ENCODE measurements at places on chromosomes 1 and 21. TPM values are rescaled to one million over a fixed set of nuclear protein-coding genes. Genes with fewer than 3 reads are reported as not detected.

- DNase-seq = peak; percentile 60
These were observed 7.6 kb downstream of the TTF2 start for GRCh38 chr1:117067533-117068370.

DNA sequence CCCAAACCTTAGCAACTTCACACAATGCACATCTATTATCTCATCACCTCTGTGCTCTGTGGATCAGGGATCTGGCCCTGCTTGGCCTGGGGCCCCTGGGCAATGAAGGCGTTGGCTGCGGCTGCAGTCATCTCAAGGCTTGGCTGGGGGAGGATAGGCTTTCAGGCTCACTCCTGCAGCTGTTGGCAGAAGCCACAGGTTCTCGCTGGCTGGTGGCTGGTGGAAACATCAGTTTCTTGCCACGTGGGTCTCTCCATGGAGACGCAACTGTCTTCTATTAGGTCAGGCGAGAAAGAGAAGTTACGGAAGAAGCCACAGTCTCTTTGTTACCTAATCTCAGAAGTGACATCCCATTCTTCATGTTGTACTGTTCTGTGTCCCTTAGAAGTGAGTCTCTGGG is 3.6 kb upstream of the NPPA start:
- no peak for DNase-seq

DNA sequence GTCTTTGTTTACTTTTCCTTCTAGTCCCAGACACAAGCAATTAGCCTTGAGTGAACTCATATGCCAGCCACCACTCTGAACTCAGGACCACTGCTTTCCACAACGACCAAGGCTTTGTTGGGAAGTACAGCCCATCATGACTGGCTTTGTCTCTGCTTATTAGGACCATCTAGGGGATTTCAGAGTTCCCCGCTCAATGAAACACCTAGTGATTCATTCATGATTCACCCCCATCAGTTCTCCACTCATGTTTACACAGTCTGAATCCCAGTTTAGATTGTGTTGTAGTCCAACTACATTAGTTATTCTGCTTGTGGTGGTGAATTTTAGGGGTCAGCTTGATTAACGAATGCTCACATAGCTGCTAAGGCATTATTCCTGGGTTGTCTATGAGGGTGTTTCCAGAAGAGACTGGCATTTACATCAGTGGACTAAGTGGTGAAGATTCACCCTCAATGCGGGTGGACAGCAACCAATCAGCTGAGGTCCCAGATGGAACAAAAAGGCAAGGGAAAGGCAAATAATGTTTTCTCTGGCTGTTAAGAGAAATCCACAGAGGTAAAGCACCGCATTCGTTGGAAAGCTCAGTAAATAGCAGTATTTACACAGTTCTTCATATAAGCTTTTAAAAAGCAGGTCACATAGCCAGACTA is 122.7 kb downstream of the RGS21 start:
- DNase-seq = no peak

GRCh38 chr1:234265861-234266260 is 107.4 kb upstream of the COA6 start:
- DNase-seq = no peak

GRCh38 chr1:116712510-116712909 is 41.7 kb upstream of the CD2 start:
- DNase-seq = peak; percentile 20

GRCh38 chr1:153540394-153541361 is at the start of gene S100A5:
Gene S100A5 (minus strand): TSS chr1:153540934. CDS start chr1:153540191, 743 bp downstream.
- DNase-seq = peak; percentile 73

EPHA8 gene
- not detected for total RNA-seq

- DNase-seq = no peak
These were observed 87.4 kb downstream of the ADGRL4 start for GRCh38 chr1:78919150-78919549.

LEMD1 gene
- 2.5 TPM for total RNA-seq

RAP1GAP gene
- 1.7 TPM for total RNA-seq

PEAR1 gene
- total RNA-seq = not detected

- DNase-seq = no peak
These were observed 148.3 kb downstream of the HS2ST1 start for GRCh38 chr1:87062687-87063086.

- DNase-seq = no peak
These were observed 89.5 kb upstream of the C1orf21 start for GRCh38 chr1:184297244-184297750.

DNA sequence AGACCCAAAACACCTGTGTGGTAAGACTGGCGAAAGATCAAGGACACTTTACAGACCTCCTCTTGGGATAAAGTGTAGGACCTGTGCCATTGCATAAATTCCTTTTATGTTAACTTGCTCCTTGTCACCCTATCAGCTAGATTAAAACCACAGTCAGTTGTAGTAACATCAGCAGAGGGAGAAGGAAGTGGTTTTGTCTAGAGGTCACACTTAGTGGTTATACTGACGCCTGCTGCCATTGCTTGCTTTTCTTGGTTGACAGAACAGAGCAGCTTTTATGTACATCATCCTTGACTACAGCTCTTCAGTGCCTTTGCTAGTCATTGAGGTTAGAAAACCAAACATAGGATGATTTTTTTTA is 101.4 kb downstream of the PBX1 start:
- DNase-seq = no peak

DNA sequence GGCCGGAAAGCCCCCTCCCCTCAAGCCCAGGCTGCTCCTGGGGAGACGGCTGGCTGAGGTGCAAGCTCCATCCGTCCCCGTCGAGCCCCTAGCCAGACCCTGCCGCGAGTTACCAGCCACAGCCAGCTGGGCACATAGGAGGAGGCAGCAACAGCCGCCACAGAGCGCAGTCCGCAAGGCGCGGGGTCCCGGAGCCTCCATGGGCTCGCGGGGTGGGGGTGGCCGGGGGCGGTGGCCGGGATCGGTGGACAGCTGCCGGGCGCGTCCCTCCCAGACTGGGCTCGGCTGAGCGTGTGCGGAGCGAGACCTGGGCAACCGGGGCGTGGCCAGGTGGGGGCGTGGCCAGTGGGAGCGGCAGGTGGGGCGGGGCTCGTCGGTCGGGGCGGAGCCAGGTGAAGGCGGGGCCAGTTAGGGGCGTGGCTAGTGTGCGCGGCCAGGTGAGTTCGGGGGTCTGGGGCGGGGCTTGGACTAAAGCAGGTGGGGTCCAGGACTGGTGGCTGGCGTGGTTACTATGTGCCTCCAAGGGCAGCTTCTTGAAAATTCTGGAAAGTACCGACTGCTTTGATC is at the start of gene CD164L2:
Gene CD164L2, minus strand, starts transcription at position 295 of the 567 bp plus-strand sequence. Its CDS starts 94 bp downstream, at position 201.
- DNase-seq = peak; percentile 62

DNA sequence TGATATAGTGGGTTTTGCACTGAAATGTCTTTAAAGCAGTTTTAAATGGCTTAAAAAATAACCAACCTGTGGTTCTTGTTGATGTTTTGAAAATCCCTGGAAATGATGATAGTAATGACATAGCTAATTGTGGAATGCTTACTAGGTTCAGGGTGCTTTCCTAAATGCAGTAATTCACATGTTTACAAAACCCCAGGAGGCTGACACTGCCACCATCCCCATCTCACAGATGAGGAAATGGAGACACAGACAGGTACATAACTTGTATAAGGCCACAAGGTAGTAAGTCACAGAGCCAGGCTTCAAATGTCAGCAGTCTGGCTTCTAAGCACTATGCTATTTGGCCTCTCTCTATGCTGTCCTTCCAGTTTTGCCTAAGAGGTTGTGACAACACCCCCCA is 40.6 kb downstream of the C8B start:
- no peak for DNase-seq

DNA sequence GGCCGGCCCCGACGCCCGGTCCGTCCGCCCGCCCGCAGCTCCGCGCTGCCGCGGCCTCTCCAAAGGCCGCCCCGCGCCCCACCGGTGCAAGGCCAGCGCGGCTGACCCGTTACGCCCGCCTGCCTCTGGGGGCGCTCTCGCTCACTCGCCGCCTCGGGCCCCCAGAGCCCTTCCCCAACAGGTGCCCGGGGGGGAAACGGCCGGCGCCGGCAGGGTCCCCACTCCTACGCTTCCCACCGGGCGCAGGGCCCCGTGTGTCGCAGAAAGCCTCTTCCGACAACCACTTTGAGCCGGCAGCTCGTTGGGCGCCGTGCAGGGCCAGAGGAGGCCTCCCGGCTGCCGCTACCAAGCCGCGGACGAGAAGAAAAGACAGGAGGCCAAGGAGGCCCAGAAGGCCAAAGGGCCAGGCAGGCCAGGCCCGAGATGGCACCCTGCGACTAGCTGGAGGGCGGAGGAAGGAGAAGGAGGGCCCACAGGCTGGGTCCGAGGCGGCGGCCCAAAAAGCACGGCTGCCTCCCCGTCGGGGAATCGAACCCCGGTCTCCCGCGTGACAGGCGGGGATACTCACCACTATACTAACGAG is 64.9 kb upstream of the FCGR2A start:
- DNase-seq = peak; percentile 81

DNA sequence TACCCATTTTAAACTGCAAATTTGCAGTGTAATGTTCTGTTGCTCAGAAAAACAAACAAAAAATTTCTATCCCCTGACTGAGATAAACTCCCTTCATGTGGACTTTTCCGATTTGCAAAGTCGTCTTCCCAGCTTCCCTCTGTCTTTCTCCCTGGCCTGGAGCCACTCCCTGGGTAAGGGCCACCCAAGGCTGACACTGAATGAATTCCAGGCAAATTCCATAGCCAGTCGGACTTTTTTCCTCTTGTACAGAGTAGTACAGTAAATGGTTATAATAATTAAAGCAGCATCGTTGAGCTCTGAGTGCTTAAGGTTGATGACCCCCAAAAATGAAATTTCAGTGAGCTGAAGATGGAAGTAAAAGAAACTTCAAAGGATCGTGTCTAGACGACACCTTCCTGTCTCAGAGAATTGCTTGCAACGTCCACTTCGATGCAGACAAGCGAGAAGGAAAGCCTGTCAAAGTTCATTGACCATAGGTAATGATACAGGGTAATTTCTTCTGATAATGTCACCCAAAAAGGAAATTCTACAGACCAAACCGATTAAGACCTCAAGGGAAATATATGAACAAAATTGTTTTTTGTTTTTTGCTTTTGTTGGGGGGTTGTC is 33.6 kb upstream of the LHX8 start:
- DNase-seq = no peak

HENMT1 gene
- 25.8 TPM for total RNA-seq

- DNase-seq = no peak
These were observed 451.7 kb downstream of the SIPA1L2 start for GRCh38 chr1:232178191-232178590.

DNA sequence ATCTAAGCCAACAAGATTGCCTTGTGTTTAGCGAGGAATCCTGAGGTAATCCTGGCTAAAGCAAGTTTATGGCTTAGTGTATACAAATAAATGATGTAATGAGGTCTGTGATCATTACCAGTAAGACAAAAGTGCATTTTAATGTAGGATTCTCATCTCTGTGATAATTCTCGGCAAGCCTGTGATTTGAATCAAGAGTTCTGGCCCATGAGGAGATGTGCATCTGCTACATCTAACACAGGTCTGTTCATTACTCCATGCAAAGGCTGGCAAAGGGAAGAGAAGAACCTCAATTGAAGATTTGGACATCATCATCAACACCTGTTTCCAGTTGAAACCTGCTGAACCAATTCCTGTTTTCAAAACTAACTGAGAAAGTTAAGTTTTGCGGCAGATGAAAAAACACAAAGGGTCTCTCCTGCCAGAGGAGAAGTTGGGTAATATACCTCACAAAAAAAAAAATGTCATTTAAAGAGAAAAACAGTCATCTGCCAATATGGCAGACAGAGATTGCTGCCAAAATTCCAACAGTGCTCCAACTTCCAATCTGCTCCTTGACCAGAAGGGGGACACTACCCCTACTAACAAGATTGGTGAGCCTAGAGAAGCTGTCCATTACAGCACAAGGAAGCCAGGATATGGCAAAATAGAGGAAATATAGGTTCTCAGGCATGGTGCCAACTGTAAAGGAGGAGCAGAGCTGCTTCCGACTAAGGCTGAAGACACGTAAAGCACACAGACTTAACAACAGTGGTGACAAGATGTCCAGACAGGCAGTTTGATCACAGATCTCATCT is 453.7 kb downstream of the TTLL7 start:
- no peak for DNase-seq

GRCh38 chr1:70487910-70488665 is 77.0 kb downstream of the CTH start:
- DNase-seq = no peak

- DNase-seq = no peak
These were observed 197.4 kb downstream of the ADGRL2 start for GRCh38 chr1:81998165-81998564.

GRCh38 chr1:183886853-183887252 is 81.9 kb downstream of the RGL1 start:
- no peak for DNase-seq

DNA sequence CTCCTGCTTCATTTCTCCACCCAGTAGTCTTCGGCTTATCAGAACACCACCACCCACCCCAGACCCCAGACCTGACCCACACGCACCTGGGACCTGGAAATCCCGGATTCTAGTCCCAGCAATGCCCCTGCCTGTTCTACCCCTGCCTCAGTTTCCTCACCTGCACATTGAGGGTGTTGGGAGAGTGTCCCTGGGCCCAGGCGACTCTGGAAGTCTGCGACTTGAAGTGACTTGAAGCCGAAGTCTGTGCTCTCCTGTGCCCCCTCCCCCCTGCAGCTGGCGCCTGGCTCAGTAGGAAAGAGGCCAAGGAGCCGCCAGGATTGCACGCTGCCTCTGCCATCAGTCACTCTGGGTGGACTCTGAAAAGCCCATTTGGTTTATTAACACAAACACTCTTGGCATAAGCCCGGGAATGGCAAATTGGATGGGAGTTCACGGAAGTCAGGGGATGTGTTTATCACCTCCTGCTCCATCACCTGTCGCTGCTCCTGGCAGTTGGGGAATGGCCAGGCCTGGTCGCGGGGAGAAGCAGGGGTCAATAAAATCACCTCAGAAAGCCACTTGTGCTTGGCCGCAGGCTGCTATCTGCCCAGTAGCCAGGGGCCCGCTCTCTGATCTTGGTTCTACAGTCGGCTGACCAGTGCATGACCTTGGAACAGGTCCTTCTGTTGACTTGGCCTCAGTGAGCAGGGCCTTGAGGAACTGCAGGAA is 132.7 kb downstream of the ACTL8 start:
- no peak for DNase-seq

- no peak for DNase-seq
These were observed 28.3 kb downstream of the LRRC71 start for GRCh38 chr1:156948708-156949107.

GRCh38 chr1:165481820-165482532 is 37.0 kb upstream of the RXRG start:
- DNase-seq = peak; percentile 41

GRCh38 chr1:32398401-32398800 is 4.2 kb upstream of the BSDC1 start:
- DNase-seq = no peak

BEND5 gene
- total RNA-seq = 1.0 TPM

GRCh38 chr1:193102662-193103061 is 2.6 kb downstream of the GLRX2 start:
- no peak for DNase-seq

DNA sequence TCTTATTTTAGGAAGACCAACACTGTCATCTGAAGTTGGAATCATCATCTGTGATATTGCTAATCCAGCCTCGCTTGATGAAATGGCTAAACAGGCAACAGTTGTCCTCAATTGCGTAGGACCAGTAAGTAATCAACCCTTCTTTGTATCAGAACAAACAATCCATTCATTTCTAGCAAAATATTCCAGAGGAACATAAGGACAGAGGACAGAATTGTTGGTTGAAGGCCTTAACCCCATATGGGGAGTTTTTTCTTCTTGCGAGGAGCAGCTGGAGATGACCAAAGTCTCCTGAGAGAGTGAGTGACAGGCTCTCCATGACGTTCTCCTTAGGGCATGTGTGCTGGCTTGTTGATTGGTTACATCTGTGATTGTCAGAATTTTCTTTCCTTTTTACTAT is 2.7 kb downstream of the SCCPDH start:
- DNase-seq = no peak

- DNase-seq = peak; percentile 42
These were observed 624 bp downstream of the SLC41A1 start for GRCh38 chr1:205812271-205812877.

- no peak for DNase-seq
These were observed 129.8 kb downstream of the PTPRU start for GRCh38 chr1:29365906-29366670.

All from activated CD4-positive, alpha-beta memory T cell treated with anti-CD3 and anti-CD28 coated beads for 36 hours (primary cell).